ENCODE measurements at places on chromosomes 12 and 14.

- DNase-seq, result no peak
Measured at GRCh38 chr12:49929581-49929980, 21.0 kb upstream of the AQP2 start.

DNA sequence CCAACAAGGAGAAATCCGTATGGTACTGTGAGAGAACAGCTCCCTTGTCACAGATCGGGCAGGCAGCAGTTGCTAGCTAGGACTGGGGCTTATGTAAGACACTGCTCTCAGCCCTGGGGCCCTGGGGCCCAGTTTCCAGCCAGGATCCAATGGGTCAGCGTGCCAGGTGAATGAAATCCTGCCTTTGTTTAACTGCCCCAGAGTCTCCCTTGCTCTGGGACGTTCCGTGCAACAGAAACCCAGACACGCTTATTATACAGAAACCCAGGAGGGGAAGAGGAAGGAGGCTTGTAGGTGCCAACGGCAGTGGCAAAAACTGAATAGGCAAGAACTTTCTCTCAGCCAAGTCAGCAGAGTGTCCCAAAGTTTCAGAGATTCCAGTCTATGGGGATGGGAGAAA lies 110.6 kb downstream of the DIO2 start:
- DNase-seq, result no peak

- no peak for DNase-seq
Measured at GRCh38 chr14:77508876-77509275, 10.3 kb upstream of the ISM2 start.

DNA sequence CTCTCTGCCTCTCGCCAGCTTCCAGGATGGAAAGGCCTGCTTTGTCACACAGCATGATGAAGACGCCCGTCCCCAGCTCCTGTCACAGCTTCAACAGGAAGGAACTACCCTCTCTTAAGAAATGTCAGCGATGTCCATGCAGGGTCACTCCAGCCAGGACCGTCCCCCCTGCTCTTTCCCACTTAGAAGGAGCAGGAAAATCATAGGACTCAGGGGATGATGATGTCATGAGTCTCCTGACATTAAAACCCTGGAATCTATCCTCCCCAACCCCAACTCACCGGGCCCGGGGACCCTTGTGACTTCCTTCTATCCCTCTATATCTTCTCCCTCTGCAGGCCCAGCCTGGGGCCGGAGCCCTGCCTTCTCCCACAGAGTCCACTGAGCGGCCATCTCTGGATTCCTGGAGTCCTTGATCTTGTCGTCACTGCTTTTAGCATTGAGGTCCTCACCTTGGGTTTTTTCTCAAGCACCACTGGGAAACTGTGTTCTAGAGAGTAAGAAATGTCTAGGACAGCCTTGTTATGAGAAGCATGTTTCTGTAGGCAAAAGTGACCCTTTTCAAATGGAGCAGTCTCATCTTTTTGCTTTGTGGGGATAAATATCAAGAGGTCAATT lies 42.8 kb upstream of the P2RX7 start:
- DNase-seq, result no peak

DNA sequence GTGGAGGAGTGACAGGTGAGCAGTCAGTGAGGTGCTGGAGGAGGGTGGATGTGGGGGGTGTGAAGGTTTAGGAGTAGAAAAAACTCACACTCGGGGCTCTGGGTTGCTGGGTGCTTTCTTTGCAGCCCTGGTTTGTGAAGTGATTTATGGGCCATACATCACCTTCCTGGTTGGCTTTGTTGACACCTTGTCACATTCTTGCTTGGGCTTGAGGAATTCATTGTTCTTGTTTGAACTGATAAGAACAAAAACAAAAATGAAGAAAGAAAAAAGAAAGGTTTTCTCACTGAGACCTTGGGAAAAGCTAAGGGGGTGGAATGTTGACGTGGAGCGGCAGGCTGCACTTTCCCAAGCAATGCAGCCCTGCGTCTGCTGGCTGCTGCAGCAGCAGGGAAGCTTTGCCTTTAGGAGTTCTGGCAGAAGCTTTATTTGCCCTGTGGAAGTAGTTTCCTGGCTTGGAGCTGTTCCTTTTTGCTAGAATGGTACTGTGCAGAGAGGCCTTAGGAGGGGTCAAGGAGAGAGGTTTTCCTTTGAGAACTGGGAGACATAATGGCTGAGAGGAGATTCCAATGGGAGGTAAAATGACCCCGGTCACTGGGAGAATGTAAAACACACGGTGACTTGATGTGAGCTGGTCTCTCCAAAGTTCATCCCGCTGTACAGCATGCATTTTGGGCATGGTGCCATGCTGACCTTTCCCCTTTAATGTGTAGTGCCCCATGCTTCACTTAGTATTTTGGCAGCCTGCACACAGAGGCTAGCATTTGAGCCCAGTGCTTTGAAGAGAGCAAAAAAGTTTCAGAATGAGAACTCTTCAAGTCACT lies 52.8 kb downstream of the HMGA2 start:
- DNase-seq, result no peak

GRCh38 chr12:12357719-12358461 lies 1.0 kb downstream of the BORCS5 start:
- peak; percentile 21 for DNase-seq

DNA sequence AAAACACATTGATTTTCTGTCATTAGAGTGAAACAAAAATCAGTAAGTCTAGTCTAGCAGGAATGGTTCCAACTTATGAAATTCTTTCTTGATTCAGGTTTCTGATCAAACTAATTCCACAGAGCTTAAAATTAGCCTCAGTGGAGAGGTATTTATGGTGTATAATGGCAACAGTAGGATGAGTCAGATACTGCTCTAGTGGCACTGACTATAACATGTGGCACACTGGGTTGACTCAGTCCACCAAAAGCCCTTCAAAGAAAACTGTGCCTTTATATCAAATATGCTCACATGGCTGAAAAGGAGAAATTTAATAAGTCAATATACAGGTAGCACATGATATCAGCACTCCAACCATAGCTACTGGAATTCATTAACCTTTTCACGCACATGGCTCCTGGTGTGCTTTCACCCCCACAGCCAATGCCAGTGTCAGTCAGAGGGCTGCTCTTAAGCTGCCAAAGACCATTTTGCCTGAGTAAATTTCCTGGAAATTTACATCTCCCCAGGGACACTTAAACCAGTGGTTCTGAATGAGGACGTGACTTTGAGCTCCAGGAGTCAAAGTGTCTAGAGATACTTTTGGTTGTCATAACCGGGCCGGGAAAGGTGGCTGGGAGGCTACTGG lies 21.7 kb upstream of the CATSPERB start:
- DNase-seq, result no peak

DNA sequence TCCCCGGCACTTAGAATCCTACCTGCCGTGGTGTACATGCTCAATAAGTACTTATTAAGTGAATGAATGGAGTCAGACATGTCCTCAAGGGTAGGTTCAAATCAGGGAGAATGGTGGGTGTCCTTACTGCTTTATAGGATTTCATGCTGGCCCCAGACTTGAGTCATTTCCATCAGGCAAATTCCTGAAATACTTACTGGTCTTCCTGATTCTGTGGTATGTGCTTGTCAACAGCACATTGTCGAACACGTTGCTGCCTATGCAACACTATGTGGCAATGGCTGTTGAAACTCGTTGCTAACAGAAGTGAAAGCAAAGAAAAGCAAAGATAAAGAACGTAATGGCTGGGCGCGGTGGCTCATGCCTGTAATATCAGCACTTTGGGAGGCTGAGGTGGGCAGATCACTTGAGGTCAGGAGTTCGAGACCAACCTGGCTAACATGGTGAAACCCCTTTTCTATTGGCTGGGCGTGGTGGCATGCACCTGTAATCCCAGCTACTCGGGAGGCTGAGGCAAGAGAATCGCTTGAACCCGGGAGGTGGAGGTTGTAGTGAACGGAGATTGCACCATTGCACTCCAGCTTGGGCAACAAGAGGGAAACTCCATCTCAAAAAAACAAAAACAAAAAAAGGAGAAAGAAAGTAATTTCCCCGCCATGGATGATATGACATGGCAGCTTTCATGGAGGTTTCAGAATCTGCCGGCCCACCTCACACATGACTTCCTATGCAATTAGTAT lies 214.9 kb downstream of the ZFP36L1 start:
- DNase-seq, result peak; percentile 90

- peak; percentile 85 for DNase-seq
Measured at GRCh38 chr14:26598081-26598671, 343 bp upstream of the NOVA1 start.

GRCh38 chr12:110117956-110118685 lies 6.0 kb upstream of the IFT81 start:
- no peak for DNase-seq

DNA sequence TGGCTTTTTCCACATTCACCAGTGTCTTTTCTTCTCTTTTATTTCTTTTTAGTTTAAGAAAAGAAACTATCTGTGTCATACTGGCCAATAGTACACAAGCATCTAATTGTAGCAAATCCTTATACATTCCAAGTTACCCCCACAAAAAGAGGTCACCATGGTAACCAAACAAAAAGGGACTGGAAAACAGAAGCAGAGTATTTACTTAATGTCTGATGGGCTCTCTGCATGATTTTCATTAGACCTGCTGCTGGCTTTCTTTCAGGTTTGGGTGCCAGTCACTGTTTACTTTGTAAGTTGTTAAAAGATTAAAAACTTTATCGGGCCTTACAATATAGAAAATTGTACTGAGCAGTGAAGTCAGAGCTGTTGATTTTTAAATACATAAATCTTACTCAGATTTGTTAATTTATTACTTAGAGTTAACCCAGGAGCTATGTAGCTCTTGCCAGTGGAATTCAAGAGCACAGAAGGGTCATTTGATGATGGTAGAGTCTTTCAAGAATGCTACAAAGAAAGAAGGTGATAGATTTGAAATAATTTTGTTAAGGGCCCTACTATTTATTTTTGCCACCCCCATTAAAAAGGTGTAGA lies 123.9 kb downstream of the BRMS1L start:
- DNase-seq, result no peak

GRCh38 chr12:108468196-108468968 lies 46.7 kb upstream of the FICD start:
- peak; percentile 72 for DNase-seq
